Foreskin keratinocyte (primary cell): ENCODE measurements at places on chromosomes 1 and 21.

DNA sequence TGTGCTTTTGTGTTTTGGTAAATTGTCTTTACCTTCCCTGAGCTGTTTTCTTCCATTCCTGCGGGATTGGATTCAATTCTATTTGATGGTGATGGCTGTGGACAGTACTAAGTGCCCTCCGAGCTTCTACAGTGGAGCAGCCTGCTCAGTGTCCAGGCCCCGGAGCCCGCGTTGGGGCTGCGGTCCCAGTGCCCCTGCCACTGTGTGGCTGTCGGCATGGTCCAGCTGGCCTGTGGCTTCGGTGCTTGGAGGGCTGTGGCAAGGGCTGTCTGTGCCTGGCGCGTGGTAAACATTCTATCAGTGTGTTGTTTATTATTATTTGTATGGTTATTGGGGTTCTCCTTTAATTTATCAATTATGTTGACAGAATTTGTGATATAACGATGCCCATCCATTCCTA lies 109.1 kb upstream of the COL6A1 start:
- DNase-seq, result no peak

DNA sequence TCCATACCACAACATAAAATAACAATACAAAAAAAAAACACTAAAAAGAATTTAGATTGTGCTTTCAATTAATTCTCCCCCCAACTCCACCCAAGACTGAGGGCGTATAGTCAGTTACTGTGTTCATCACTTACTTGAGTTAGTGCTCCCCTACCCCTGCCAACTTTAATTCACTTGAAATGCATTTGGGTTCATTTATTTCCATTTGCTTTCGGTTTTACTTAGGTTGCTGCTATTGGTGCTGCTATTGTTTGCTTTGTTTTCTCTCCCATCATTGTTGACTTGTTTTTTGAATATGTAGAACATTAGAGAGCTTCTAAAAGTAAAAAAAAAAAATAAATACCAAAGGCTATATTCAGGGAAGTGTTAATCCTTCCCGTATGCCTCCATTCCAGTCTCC lies 10.7 kb upstream of the CYYR1 start:
- DNase-seq, result no peak

DNA sequence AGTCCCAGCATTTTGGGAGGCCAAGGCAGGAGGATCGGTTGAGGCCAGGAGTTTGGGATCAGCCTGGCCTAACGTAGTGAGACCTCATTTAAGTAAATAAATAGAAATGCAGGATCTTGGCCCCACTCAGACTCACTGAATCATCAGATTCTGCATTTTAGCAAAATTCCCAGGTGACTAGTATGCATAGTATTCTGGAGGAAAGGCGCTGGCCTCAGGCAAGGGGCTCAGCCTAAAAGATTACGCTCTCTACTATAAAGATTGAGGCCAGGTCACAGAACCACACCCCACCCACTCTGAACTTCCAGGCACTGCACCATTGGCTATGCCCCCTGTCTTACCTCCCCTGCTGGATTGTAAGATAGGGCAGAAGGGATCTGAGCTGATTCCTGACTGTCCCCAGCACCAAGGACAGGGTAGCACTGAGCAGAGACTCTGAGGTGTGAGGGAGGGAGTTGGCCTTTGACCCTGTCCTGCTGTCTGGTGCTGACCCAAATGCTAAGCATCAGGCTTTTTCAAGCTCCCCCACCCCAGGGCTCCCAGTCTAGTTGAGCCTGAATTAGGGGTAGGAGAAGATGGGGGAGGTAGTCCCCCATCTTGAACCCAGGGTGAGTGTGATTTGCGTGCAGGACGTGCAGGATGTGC lies 2.7 kb downstream of the FOXE3 start:
- no peak for DNase-seq

DNA sequence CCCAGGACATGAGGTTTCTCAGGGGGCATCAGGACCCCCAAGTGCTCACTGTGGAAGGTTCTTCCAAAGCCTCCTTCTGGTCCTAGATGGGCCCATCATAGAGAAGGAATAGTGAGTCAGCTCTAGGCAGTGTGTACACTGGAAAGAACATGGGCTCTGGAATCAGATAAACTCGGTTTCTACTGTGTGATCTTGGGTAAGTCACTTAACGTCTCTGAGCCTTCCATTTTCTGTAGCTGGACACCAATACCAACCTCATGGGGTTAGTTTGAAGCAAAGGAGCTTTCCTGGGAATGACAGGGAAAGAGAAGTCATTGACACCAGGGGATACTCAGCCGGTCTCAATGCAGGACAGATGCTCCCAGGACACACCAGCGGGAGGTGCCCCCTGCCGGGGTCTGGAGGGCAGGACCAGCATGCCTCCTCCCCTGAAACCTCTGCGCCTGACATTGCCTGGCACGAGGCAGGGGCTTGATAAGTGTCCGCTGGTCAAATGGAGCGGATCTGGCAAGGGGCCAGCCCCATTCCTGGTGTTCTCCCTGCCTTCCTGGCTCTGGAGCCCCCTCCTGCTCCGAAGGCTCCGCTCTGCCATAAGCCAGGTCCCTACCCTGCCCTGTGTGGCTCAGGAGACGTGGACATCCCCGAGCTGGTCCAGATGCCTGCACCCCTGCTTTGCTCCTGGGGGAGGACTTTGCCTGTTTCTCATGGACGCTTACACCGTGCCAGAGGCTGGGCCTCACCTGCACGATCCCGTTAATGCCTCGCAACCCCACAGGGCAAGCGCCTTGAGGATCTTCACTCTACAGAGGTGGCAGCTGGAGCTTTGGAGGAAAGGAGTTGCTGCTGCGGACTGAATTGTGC lies 52.8 kb downstream of the EDN2 start:
- DNase-seq, result no peak

DNA sequence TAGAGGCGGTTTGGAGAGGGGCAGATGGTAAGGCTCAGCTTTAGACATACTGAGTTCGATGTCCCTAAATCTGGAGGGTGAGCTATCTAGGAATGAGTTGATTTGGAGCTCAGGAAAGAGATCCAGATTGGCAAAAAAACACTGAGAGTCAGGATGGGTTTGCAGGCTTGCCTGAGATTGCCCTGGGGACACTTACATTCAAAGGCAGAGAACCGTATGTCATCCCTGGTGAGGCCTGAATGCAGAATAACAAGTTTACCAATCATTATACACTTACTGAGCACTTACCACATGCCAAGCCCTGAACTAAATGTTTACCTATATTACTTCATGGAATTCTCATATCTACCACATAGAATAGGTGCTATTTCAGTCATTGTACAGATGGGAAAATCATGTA lies 27.5 kb downstream of the TFAP2E start:
- DNase-seq, result no peak

- no peak for DNase-seq
These were observed 215.3 kb upstream of the FOXD3 start for GRCh38 chr1:63107066-63107465.

DNA sequence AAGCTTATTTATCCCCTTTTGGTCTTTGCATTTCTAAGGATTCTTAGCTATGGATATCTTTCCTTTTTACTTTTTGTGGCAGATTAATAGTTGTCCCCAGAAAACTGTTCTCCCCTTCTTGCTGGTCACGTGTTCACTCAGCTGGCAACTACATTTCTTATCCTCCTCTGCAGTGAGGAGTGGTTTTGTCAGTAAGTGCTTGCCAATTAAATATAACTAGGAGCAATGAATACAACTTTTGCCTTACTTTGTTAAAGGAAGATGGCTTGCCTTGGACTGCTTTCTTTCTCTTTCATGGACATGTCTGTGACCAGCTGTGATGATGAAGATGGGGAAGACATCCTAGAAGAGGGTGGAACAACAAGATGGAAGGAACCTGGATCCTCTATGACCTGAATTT lies 15.6 kb upstream of the ALG14 start:
- DNase-seq, result no peak

DNA sequence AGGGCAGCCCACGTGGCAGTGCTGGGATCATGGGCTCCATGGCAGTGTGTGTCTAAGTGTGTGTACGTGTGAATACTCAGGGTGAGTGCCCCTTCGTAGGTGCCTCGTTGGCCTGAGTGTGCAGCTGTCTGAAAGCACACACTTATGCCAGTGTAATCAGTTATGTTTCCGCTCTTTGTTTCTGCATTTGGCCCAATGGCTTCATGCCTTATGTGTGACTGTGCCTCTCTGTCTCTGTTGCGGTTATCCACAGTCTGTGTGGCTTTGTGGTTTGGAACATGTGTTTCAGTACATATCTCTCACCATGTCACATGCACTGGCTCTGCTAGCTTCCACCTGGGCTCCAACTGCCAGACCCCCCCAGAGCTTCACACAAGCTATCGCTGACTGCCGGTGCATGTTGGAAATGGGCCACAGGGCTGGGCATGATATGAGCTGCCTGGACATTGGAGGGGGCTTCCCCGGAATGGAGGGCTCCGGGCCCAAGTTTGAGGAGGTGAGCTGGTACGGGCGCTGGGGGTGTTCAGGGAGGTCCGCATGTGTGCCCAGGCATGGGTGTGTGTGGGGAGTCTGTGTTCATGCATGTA lies 70.3 kb upstream of the TINAGL1 start:
- DNase-seq, result peak; percentile 31

GRCh38 chr1:17873007-17873675 lies 118.0 kb downstream of the ACTL8 start:
- DNase-seq, result peak; percentile 38

GRCh38 chr21:14589855-14590563 lies 43.9 kb upstream of the SAMSN1 start:
- no peak for DNase-seq

- DNase-seq, result no peak
These were observed 27.5 kb upstream of the IGSF21 start for GRCh38 chr1:18079941-18080735.

GRCh38 chr1:102529446-102529845 lies 532.7 kb upstream of the OLFM3 start:
- DNase-seq, result no peak

- no peak for DNase-seq
These were observed 6.1 kb upstream of the GATAD2B start for GRCh38 chr1:153928791-153929341.

GRCh38 chr1:162370161-162370560 lies 6.5 kb downstream of the SPATA46 start:
- no peak for DNase-seq

GRCh38 chr1:57017200-57017599 lies 51.4 kb upstream of the C8B start:
- no peak for DNase-seq

DNA sequence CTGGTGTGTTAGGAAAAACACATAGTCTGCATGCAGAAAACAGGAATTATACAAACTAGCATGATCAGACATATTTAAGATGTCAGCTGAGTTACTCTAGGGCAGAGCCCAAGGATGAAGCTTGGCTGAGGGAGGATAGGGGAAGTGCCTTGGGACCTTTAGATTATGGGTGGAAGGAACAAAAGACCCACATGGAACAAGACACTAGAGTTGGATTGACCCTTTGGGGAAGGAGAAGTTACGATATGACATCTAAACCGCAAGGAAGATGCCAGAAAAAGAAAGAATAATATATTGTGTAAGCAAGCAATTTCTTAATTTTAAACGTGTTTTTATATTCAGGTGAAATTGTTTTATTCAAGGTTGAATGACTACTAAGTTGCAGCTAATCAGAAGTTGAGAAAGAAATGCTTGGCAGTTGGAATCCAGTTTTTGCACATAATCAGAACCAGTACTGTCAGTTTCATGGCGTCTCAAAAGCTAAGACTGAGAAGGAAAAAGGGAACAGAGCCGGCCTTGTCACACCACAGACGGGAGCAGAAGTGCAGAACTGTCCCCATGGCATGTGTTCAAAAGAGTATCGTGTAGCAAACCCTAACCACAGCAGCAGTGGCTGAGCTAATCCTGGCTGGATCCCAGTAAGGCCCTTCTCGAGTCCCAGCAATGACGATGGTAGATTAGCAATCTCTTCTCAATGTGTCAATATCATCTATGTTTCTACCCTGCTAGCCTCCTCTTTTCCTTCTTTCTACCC lies 31.2 kb upstream of the IFNAR2 start:
- no peak for DNase-seq

GRCh38 chr21:27380303-27380702 lies 413.4 kb upstream of the ADAMTS5 start:
- no peak for DNase-seq

DNA sequence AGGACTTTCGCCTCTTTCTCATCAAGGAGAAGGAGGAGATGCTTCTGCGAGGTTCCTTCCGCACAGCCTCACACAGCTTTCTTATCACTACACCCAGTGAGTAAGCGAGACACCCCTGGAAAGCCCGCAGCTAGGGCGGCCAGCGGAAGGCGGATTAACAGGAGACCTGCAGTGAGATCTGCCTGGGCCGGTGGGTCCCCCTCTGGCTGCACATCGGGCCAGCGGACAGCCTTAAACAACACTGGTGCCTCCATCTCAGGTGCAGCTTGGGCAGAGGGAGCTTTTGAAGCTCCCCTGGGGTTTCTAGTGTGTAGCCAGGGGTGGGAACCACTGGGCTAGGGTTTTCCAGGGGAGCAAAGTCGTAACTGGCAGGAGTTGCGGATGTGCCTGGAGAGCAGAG lies 17.5 kb upstream of the MTARC1 start:
- no peak for DNase-seq

DNA sequence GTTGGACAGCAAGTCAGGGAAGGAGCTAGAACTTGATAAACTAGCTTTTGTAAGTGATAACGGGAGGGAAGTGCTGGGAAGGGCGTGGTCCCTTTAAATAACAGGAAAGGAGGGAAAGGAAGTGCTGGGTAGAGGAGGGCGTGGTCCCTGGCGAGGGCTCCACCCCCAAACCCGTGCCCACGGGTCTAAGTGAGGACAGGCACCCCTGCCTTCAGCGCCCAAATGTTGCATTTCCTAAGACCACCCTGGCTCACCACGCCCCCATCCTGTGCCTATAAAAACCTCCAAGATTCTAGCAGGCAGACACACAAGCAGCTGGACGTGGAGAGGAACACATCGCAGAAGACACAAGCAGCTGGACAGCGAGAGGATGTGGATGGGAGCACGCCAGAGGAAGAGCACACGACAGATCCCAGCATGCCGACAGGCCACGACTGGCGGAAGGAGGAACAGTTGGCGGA lies 58.5 kb downstream of the PALMD start:
- no peak for DNase-seq

- no peak for DNase-seq
These were observed 475 bp upstream of the NPPB start for GRCh38 chr1:11858968-11859871.

DNA sequence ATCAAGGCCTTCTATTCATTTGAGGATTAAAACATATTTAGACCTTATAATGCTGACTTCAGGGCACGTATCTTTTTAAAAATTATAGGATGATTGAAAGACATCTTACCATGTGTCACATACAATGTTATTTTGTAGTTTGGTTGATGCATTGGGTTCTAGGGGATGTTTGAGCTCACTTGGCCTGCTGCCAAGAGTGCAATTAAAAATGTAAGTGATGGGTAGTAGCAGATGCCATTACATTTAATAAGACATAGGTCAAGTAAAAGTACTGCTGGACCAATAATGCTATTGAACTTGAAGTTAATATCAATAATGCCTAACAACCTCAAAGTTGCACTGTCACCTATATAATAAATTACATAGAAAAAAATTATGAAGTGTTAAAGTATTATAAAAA lies 616.5 kb upstream of the RGS18 start:
- no peak for DNase-seq
